ENCODE measurements at places on chromosomes 6 and 20. TPM values are rescaled to one million over a fixed set of nuclear protein-coding genes. Genes with fewer than 3 reads are reported as not detected.

DNA sequence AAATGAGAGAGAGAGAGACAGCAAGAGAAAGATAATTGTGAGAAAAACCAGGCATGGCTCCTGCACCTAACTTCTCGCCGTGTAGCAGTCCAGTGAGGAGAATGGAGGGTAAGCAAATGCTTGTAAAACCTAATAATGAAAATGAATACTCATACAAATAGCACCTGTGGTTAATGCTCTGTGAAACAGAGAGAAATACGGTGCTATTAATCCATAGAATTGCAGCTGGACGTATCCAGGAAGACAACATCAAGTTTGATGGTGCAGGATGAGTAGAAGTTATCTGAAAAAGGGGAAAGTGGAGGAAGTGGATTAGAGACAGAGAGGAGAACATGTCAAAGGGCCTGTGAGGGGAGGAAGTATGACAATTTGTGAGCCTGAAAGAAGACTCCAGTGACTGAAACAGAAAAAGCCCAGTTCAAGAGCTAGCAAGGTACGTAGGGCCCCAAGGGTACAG, 89.4 kb upstream of the PAK5 start:
- H3K4me1 ChIP-seq = no peaks in the 10 kb centered on the region
- H3K36me3 ChIP-seq = no peaks in the 10 kb centered on the region
- DNase-seq = no peak
- H3K4me3 ChIP-seq = no peak overlapping the region

DNA sequence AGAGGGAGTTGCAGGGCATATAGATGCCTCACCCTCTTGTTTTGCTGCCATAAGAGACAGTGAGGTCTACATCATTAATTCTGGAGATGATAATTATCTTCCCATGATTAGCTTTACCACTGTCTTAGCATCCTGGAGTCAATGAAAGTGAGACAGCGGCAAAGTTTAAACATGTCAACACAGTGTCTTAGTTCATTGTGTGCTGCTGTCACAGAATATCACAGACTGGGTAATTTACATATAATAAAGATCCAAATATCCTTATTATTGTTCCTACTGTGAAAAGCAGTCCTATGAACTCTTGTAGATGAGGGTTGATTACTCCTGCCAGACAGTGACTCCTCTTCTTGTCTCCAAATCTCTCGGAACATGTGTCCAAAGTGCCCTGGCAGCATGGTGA, 658.6 kb upstream of the ADGRB3 start:
- H3K27me3 ChIP-seq = no peaks in the 10 kb centered on the region
- no peak for DNase-seq
- no peaks in the 10 kb centered on the region for H3K4me1 ChIP-seq
- H3K36me3 ChIP-seq = no peaks in the 10 kb centered on the region
- no peak overlapping the region for H3K4me3 ChIP-seq

CGA gene
- total RNA-seq = not detected

DNA sequence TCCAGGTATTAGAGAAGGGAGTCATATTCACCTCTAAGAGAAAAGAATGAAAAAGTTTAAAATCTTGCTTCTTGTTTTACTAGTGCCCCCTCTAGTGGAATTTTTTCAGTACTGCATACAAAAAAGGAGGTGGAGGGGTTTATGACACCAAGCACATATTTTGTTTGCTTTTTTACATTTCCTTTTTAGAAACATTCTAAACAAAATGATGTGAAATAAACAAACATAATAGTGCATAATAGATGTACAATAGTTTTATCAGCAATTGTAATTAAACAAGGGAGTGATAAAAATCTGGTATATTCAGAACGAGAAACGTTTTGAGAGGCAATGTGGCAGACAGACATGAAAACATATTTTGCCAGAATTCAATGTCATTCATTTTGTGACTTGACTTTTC, 111.0 kb upstream of the TFAP2D start:
- no peaks in the 10 kb centered on the region for H3K27me3 ChIP-seq
- H3K4me1 ChIP-seq = no peaks in the 10 kb centered on the region
- H3K27ac ChIP-seq = no peak overlapping the region
- no peak overlapping the region for H3K4me3 ChIP-seq

DNA sequence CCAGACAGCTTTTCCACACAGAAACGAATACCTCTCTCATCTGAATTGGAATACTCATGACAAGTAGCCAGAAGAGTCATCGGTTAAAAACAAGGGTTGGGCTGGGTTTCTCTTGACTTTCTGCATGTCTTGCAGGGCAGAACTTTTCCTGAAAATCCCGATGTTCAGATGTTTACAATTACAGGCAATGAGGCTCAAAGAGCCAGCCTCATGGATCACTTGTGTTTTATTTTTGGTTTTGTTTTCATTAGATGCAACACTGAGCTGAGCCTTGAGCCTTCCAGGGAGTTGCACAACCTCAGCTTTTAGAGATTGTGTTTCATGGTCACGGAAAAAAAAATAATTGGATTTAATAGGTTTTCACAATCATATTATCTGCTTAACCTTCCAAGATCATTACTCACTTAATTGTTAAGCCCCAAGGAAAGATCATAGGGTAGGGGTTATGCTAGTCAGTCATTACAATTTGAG, 288.1 kb upstream of the PRDM1 start:
- no peaks in the 10 kb centered on the region for H3K27me3 ChIP-seq
- no peaks in the 10 kb centered on the region for H3K36me3 ChIP-seq
- H3K27ac ChIP-seq = peak overlapping the region; percentile 43

EGFL8 gene
- 16.1 TPM for total RNA-seq

TRIM40 gene
- total RNA-seq = 14.8 TPM

DNA sequence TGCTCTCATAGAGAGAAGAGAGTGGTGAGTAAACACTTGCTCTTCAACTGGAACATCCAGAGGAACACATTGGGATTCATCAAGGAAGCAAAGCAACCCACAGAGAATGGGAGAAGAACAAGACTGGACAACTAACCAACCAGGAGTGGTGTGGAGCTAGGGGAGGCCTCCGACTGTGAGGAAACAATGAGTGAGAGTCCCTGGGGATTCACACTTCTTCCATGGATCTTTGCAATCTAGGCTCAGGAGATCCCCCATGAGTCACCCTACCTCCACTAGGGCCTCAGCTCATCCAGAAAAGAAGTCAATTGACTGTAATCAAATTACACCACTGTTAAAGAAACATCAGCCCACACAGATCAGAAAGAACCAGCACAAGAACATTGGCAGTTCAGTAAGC, 42.3 kb upstream of the CLVS2 start:
- no peaks in the 10 kb centered on the region for H3K36me3 ChIP-seq
- H3K4me1 ChIP-seq = no peaks in the 10 kb centered on the region
- DNase-seq = no peak
- no peaks in the 10 kb centered on the region for H3K27me3 ChIP-seq
- no peak overlapping the region for H3K4me3 ChIP-seq

GRCh38 chr20:34415079-34415478, 52.0 kb downstream of the ITCH start:
- peak; percentile 20 for DNase-seq
- H3K27me3 ChIP-seq = no peaks in the 10 kb centered on the region
- no peak overlapping the region for H3K4me3 ChIP-seq

DNA sequence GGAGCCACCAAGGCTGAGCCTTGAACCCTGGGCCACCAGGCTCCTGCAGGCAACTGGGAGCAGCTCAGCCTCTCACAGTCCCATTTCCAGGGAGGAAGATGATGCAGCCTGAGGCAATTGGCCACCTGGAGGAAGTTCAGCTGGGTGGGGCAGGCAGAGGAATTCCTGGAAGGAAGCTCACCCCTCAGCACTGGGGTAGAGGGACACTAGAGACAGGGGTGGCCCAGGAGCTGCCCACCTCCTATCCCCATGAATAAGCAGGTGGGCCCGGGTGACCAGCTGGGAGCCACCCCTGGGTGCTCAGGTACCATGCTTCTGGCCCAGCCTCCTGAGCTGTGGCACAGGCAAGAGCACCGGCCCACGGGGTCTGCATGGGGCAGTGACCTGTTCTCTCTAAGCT, 3.6 kb upstream of the HSPA12B start:
- no peak for DNase-seq
- H3K36me3 ChIP-seq = no peaks in the 10 kb centered on the region
- peaks cover under 1% of the 10 kb centered on the region for H3K4me1 ChIP-seq
- H3K27ac ChIP-seq = no peak overlapping the region

CST3 gene
- total RNA-seq = 1,755 TPM

DNA sequence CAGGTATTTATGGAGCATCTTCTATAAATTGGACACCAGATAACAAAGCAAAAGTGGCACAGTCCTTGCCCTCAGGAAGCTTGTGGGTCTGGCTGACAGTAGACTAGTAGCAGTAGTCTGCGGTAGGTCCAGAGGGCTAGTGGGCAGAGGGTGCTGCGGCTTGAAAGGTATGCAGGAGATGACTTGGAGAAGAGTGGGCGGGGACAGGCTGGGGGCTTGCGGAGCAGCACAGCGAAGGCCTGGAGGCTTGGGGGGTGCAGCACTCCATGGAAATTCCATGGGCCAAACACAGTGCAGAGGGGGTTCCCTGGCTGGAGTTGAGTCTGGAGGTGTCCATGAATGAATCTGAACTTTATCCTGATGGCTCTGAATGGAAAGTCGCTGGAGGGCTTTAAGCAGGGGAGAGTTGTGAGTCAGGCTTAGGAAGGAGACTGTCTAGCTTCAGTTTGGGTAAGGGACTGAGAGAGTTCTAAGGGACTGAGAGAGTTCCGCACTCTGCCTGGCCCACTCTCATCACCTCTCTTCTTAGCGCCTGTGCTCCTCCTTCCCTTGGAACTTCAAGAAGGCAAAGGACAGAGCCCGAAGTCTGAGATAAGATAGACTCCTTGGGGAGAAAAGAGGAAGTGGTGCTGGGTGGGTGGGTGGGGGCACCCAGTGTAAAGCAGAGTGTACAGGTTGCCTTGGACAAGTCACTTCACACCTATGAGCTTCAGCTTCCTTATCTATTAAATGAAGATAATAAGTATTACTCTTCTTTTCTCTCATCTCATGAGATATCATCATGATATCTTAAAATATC, 8.8 kb downstream of the PKIG start:
- no peak overlapping the region for H3K27ac ChIP-seq
- no peak overlapping the region for H3K4me3 ChIP-seq
- no peaks in the 10 kb centered on the region for H3K36me3 ChIP-seq
- H3K27me3 ChIP-seq = no peaks in the 10 kb centered on the region

DNA sequence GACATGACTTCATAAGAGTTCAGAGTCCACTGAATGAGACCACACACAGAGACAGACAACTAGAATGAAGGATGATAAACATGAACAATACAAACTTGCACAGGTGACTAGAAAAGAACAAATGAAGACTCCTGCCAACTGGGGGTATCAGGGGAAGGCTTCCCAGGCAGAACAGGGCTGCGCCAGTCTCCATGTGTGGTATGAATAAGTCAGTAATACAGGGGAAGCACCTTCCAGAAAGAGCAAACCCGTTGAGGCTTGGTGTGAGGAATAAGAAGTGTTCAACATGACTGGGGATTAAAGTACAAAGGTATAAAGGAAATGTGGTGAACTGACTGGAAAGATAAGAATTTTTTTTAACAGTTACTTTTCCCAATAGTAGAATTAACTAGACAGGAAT, 3.7 kb upstream of the SLC17A2 start:
- no peaks in the 10 kb centered on the region for H3K4me1 ChIP-seq
- H3K4me3 ChIP-seq = no peak overlapping the region
- H3K27ac ChIP-seq = no peak overlapping the region
- no peak for DNase-seq
- no peaks in the 10 kb centered on the region for H3K36me3 ChIP-seq

- no peak overlapping the region for H3K4me3 ChIP-seq
- no peak for DNase-seq
- peaks cover 90% of the 10 kb centered on the region for H3K27me3 ChIP-seq
- H3K27ac ChIP-seq = no peak overlapping the region
Measured at GRCh38 chr20:63502671-63503172, 3.8 kb upstream of the EEF1A2 start.

DNA sequence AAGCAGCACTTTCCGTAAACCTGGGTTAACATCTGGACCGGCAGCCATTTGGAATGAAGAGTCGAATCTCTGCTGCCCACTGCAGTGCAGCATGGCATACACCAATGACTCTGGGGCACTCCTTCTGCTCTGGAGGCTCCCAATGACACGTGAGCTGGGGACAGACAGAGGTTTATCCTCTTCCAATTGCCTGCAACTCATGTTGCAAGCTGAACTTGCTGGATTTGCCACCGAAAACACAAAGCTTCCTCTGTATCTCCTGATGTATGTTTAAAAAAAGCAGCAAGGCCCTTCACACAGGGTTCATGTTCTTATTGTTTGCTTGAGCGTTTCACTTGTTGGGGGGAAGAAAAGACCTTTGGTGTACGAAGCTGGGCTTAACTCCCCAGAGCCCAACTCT, 10.8 kb downstream of the NCOA5 start:
- DNase-seq = no peak
- H3K27me3 ChIP-seq = no peaks in the 10 kb centered on the region
- peaks cover 26% of the 10 kb centered on the region for H3K4me1 ChIP-seq
- H3K4me3 ChIP-seq = no peak overlapping the region
- H3K36me3 ChIP-seq = no peaks in the 10 kb centered on the region

DNA sequence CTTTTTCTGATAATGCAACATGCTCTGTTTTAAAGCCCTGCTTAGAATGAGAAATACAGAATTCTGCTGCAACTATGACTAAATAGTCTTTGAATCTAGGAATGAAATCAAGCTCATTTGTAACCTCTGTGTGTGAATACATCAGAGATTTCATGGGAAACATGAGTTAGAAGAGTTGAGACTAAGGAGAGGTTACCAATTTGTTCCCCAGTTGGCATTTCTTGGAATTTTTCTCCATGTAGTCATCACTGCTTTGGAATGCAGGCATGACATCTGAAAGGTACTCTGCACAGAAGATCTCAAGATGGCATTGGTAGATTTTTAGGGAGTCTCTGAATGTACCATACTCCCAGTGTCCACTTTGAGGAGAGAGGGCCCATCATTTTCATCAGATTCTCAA, 237.2 kb downstream of the TFAP2A start:
- H3K4me1 ChIP-seq = no peaks in the 10 kb centered on the region
- no peak overlapping the region for H3K27ac ChIP-seq
- DNase-seq = no peak

DNA sequence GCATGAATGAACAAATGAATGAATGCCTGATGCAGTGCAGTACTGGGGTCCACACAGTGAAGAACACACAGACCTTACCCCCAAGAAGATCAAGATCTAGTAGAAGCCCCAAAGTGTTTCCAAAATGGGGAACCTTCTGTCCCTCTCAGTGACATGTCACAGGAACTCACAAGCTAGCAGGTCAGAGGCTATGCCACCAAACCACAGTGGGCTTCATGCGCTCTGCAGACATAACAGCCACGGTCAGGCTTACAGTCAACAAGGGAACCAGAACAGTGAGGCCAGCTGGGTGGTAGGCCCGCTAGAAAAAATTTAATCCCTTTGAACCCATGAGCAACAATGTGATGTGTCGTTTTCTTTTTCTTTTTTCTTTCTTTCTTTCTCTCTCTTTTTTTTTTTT, 20.2 kb upstream of the ARFGEF2 start:
- no peaks in the 10 kb centered on the region for H3K36me3 ChIP-seq
- no peak overlapping the region for H3K27ac ChIP-seq
- DNase-seq = no peak
- no peaks in the 10 kb centered on the region for H3K27me3 ChIP-seq
- no peaks in the 10 kb centered on the region for H3K4me1 ChIP-seq

DNA sequence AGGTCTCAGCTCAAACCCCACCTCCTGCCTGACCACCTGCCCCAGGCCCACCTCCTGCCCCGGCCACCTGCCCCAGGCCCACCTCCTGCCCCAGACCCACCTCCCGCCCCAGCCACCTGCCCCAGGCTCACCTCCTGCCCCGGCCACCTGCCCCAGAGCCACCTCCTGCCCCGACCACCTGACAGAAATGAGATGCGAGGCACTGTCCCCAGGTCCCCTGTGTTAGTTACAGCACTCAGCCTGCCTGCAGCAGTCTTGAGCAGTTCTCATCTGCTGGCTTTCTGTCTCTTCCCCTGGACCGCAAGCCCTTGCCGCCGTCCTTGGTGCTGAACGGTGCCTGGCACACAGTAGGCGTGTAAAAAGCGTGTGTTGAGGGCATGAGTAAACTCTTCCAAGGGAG, 79.5 kb downstream of the CDH4 start:
- H3K36me3 ChIP-seq = no peaks in the 10 kb centered on the region
- no peak for DNase-seq
- H3K4me3 ChIP-seq = no peak overlapping the region
- H3K27me3 ChIP-seq = peaks cover 7% of the 10 kb centered on the region
- H3K27ac ChIP-seq = no peak overlapping the region

Measured in transverse colon (tissue), 4 donors.